ENCODE measurements at places on chromosomes 12 and 14.

DNA sequence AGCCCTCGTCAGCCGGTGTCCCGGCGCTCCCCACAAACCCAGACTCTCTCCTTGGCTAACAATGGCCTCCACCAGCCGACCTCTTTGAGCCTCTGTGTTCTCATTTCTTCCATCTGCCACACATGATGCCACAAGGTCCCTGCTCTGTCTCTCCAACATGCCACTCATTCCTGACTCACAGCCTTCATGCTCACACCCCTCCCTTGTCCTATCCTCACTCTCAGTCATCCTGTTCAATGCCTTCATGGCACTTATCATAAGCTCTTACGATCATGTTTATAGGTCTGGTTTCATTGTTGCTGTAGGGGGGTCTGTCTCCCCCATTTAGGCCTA is 9.6 kb upstream of the SERPINA11 start:
- no peak for DNase-seq

GRCh38 chr14:51453869-51454268 is 197.8 kb upstream of the FRMD6 start:
- peak; percentile 66 for DNase-seq

GRCh38 chr12:93831374-93831773 is 154.2 kb downstream of the CRADD start:
- DNase-seq, result no peak

GRCh38 chr12:58270966-58271705 is 329.8 kb downstream of the ATP23 start:
- peak; percentile 37 for DNase-seq

- no peak for DNase-seq
Measured at GRCh38 chr12:85005615-85006014, 30.5 kb downstream of the TSPAN19 start.

- DNase-seq, result no peak
Measured at GRCh38 chr12:113070117-113070906, 13.8 kb downstream of the DTX1 start.

DNA sequence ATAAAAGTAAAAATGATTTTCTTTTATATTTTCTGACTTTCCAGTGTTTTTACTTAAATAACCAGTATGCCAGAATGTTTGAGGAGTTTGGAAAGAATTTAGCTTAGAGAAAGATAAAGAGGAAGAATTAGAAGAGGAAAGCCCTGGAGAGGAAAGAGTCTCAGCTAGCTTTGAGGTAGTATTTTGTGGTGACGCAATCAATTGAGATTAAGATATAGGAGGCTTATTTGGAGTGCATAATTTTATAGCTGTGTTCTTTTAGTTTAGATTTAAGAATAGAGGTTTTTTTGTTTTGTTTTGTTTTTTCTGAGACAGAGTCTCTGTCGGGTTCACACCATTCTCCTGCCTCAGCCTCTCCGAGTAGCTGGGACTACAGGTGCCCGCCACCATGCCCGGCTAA is 18.1 kb downstream of the CLEC2B start:
- no peak for DNase-seq

DNA sequence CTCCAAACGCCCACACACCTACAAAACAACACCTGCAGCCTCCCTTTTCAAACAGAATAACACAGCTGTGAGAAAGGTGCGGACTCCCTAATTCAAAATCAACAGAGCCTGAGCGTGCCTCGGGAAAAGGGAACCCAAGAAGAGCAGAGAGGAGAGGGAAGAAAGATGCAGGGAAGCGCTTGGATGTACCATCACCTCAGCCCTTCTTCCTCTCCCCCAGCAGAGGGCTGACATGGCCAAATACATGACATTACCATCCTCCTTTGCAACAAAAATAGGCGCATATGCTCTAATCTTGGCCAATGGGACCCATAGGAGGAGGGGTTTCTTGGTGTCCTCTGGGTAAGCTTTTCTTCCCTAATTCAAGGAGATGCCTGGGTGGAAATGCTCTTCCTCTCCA is 78.0 kb downstream of the CPSF2 start:
- DNase-seq, result no peak

GRCh38 chr12:52004042-52004648 is 2.6 kb upstream of the TAMALIN start:
- no peak for DNase-seq

DNA sequence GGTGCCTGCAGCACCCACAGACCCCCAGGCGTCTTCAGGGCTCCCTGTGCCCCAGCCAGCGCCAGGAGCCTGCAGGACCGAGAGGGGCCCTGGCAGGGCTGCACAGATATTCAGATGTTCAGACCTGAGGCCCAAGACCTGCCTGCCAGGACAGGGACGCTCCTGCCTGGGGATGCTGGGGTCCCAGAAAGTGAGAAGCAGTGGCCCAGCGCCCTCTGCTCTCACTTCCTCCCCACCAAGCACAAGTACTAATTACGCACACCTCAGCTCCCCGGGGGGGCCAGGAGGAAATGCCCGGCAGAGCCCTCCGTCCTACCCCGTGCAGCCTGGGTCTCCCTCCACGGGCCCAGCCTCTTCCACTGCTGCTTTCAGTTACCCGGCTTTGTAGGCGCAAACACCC is 28.8 kb upstream of the INF2 start:
- no peak for DNase-seq

DNA sequence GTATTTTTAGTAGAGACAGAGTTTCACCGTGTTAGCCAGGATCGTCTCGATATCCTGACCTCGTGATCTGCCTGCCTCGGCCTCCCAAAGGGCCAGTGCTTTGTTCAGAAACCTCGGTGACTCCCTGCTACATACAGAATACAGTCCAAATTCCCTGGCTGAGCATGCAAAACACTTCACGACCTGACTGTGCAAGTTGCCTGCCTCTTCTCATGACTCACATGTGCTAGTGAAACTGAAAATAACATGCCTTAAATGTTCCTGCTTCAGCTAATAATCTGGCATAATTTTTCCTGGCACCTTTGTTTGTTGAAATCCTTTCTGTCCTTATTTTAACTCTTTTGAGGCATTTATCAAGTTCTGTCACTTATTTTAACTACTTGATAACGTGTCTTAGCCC is 8.2 kb downstream of the DMAC2L start:
- no peak for DNase-seq

- DNase-seq, result no peak
Measured at GRCh38 chr14:89407856-89408255, 9.2 kb downstream of the FOXN3 start.

GRCh38 chr12:82645414-82645813 is 41.3 kb upstream of the TMTC2 start:
- no peak for DNase-seq

GRCh38 chr12:91555436-91556415 is 373.1 kb upstream of the DCN start:
- DNase-seq, result no peak

All from esophagus muscularis mucosa (tissue), 4 donors.